GDM1 (cell line): ENCODE measurements at places on chromosomes 5 and 9.

GRCh38 chr5:152560512-152561137, 155.5 kb upstream of the NMUR2 start:
- peak; percentile 7 for DNase-seq

GRCh38 chr9:100652850-100653249, 75.0 kb downstream of the CAVIN4 start:
- DNase-seq: no peak

GRCh38 chr9:69818750-69819345, 1.8 kb upstream of the CFAP95 start:
- no peak for DNase-seq

- no peak for DNase-seq
Observed at GRCh38 chr5:107058803-107059202, 611.9 kb downstream of the EFNA5 start.

DNA sequence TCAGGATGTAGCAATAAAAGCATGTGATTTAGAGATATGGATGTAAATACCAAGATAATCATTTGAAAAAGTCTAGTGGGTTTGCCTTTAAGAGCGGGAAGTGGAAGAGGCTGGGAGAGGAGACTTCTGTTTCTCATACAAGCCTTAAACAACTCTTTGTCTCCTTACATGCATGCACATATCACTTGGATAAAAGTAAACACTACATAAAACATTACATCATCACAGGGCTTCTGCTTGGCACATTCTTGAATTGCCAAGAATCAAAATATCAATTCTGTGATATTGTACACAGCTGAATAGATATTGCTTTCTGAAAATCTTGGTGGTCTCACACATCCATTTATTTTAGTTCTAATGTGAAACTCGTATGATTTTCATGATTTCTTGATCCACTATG, 57.6 kb downstream of the FOXD1 start:
- no peak for DNase-seq

DNA sequence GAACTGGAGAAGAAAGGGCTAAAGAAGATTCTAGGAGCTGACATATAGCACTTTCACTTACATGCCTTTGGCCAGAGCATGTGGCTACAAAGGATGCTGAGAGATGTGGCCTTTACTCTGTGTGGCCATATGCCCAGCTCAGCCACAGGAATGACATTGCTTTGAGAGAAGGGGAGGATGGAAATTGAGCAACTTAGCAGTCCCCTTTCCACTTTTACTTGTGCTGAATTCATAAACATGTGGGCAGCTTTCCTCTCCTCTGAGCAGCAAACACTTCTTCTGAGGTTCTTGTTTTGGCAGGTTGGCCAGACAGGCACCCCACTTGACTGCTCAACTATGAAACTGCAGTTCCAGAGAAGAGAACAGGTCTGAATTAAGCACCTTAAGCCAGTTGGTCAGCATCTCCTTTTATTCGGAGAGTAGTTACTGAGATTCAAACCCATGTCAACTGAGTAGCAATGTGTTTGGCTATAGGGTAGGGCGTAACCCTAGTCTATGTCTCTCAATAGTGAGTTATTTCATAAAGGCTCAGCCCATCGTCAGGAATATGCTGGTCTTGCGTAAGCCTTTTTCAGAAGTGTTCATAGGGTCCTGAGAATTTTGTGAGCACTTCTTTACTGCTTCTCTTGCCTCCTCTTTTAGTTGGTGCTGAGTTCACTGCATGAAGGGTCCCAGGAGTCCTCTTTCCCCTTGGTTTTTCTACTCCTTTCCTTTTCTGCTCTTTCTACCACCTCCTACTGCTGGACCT, 134.5 kb downstream of the PALM2AKAP2 start:
- no peak for DNase-seq

GRCh38 chr9:125447202-125447802, 185.7 kb downstream of the GAPVD1 start:
- no peak for DNase-seq

DNA sequence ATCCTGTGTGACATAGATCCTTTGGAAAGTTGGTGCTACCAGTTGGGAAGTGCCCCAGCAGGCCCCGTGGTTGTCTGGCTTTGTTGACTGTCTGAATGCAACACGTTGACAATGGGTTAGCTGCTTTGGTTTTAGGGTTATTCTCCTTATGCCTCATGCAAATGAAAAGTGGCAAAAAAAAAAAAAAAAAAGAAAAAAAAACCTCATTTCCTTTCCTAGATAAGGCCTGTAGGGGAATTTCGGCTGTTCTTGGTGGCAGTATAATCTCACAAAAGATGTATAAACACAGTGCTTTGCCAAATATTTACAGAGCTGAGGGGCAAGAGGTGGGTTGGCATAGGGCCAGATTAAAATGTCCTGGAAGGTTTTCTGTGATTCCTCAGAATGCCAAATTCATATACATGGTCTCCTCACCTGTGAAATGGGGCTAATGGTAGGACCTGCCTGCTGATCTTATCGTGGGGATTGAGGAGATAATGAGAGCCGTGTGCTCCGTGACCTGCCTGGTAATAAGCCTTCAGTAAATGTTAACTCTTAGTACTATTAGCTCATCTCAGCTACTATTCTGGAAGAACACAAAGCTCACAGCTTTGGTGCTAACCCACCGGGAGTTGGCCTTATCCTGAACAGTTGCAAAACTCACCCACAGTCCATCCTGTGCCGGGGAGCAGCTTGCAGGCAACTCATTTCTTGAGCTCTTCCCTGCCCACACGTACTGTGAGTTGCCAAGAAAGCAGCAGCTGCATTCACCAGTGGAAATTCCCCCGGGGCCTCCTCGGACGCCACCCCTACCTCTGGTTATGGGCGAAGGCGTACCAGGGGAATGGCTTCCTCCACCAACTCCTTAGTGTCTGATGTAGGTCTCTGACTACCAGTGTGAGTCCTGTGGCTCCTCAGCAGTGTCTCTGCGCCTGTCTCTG, 220.3 kb downstream of the NR3C1 start:
- no peak for DNase-seq

GRCh38 chr9:114089206-114089840, 9.8 kb downstream of the KIF12 start:
- DNase-seq: no peak

DNA sequence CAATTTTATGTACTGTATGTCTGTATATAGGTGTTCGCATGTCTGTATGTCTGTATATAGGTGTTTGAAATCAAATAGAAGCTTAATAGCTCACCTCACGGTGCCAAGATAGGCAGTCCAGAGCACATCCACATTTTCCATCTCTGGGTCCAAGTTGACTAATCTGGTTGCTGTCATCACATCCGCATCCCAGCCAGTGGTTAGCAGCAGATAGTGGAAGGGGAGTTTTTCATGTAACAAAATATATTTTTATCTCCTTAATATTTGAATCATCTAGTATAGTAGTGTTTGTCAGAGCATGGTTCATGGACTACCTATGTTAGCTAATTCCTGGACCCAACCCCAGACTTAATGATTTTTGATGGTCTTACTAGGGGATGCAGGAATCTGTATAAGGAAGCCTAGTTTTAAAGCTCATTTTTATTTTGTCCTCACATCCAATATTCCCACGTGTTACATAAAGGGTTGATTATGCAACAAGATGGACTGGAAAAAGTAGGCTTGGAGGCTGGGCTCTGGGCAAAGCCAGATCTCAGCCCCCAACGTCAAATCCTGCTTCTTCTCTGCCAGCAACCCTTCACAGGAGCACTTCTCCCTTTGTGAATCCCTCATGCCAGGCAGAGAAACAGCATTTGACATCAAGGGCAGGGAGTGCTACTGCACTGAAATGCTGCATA, 219.7 kb downstream of the ZSWIM6 start:
- DNase-seq: no peak

GRCh38 chr5:119411361-119412278, 40.7 kb upstream of the HSD17B4 start:
- DNase-seq: peak; percentile 67

DNA sequence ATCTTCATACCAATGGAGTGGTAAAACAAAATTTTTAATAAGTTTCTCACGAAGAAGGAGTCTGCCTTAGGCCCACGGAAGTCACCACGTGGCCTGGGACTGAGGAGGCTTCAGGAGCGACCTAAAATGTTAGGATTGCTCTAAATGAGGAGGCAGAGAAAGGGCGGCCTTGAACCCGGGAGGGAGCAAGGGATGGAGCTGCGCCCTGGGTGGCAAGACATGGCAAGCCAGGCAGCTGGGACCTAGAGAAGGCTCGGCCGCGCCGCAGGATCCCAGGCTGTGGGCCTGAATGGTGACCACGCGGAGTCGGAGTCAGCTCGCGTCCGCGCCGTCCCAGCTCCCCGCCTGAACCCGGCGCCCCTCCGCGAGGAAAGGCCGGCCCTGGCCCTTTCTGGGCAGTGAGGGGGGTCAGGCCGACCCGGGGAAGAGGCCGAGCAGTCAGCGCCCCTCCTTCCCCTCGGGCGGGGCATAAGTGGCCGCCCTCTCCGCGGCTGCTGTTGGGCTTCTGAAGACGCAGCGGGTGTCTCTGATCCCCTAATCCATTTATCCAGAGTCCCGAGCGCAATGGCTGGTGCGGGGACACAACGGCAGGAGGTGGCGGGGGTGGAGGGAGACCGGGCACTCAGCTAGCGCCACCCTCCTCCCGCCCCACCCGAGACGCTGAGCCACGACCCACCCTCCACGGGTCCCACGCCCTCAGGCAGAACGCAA, 10.6 kb downstream of the IRX1 start:
- no peak for DNase-seq

GRCh38 chr5:116847960-116848359, 273.3 kb upstream of the SEMA6A start:
- DNase-seq: no peak

DNA sequence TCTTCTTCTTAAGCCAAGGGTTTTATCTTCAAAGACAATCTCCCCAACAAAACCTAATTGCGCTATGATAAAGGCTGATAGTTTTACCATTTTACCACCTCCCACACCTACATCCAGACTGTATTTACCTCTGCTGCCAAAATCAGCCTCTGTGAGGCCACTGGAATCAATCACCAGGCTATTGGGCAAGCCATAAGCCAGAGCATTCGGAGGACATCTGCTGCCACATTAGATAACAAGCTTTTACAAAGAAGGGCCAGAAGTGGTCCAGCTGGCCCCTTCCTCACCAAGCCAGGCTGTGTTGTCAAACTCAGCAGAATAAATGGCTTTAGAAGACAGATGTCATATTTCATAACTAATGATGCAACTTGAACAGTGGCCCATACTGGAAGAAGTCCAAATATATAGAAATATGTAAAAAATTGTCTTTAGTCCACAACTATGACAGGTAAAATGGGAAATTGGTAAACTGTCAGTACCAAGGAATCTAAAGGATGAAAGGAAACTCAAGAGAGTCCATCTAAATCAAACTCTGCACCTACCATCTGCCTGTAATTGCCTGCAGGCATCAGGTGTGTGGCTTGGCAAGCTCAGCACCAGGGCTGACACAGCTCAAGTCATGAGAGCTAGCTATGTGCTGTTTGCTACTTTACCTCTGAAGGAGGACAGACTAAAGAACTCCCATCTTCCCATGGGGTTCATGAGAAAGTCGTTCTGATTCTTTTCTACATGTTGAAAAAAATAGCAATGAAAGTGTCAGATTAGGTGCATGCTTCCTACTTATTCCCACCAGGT, 16.1 kb downstream of the SLC45A2 start:
- no peak for DNase-seq

GRCh38 chr9:138013273-138013672, 135.7 kb downstream of the CACNA1B start:
- no peak for DNase-seq

- DNase-seq: no peak
Observed at GRCh38 chr5:92635001-92635461, 946.0 kb downstream of the NR2F1-AS1 start.

- no peak for DNase-seq
Observed at GRCh38 chr5:97355775-97356174, 172.7 kb upstream of the RIOK2 start.
